Stimulated activated CD4-positive, alpha-beta T cell treated with anti-CD3 and anti-CD28 coated beads, Interleukin-15, amount 100 ng/mL, for 1 hour (primary cell): ENCODE measurements at places on chromosomes 3 and 15.

DNA sequence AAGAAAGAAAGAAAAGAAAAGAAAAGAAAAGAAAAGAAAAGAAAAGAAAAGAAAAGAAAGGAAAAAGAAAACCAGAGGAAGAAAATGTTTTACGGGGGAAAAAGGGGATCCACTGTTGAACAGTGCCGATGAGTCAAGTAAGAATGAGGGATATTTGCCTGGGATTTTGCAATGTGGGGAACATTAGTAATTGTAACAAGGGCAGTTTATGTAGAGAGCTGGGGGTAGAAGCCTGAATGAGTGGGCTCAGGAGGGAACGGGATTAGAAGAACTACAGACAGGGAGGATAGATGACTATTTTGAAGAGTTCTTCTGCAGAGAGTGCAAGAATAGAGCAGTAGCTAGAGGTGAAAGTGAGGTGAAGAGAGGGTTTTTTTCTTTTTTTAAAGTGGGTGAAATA is 28.7 kb downstream of the GATM start:
- DNase-seq: no peak

- DNase-seq: no peak
Observed at GRCh38 chr3:158711886-158712285, 20.4 kb downstream of the RARRES1 start.

DNA sequence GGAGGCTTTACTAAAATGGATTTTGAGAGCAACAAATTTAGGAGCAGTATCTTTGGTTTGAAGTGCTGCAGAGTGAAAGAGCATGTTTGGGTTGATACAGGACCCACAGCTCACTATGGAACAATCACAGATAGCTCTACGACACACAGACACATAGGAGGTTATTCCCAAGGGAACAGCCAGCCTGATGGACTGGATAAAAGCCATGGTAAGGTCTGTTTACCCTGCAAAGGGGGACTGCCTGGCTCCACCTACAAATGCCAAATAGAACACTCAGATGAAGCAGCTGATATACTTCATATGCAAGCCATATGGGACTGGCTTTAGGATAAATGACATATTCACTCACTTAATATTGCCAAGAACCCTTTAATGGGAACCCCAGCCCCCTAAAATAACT is 75.4 kb downstream of the CDC25A start:
- no peak for DNase-seq

DNA sequence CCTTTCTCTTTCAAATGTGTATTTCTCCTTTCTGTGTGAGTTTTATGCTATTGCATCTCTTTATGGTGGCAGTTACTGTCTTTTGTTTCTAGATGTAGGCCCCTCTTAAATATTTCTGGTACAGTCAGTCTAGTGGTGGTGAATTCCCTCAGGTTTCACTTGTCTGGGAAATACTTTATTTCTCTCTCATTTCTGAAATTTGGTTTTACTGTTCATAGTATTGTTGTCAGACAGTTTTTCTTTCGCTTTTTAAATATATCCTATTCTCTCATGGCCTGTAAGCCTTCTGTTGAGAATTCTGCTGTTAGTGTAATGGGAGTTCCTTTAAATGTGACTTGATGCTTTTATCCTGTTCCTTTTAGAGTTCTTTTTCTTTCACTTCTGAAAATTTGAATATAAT is 874.0 kb downstream of the PLOD2 start:
- DNase-seq: no peak

DNA sequence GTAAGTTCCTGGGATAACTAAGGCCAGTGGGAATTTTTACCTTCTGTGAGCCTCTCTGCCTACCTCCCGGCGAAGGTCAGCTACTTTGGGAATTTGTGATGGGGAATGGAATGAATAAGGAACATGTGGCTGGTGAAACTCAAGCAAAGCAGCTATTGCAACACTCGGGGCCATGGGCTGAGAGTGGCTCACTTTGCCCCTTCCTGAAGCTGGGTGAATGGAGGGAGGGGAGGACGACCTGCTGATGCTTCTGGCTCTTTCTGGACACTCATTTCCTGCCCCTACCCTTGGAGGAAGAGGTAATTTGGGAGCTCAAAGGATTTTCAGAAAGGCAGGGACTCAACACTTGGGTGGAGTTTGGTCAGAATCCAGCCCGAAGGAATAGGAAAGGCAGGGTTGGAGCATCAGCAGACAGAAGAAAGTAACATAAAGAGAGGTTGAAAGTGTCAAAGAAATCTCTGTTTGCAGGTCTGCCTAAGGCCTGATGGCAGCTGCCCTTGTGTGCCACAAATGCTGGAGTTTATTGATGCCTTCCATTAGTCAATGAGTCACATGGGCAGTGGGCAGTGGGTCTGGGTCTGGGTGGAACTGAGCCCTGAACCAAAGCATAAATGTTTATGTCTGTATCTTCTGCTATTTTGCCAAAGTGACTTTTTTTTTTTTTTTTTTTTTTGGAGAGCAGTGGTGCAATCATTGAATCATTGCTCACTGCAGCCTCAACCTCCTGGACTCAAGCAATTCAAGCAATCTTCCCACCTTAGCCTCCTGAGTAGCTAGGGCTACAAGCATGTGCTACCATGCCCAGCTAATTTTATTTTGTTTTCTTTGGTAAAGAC is 12.4 kb downstream of the LAMP3 start:
- no peak for DNase-seq

DNA sequence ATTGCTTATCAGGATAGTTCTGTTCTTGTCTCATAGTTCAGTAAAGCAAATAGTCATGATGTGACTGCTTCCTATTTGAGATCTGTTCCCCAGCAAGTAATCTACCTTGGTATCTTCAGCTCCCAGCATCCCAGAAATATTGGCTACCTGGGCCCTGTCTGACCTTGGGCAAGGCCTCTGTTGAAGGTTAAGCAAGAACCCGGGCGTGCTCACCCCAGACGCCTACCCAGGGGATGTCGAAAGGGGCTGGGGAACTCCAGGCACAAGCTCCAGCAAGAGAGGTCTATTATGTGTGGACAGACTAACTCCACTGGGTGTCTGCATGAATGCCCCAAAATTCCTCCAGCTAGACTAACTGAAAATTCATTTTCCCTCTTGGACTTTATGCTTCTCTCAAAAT is 37.3 kb upstream of the IGF1R start:
- no peak for DNase-seq

GRCh38 chr3:13364602-13365271 is 55.4 kb downstream of the NUP210 start:
- no peak for DNase-seq

GRCh38 chr15:41669701-41670100 is 9.5 kb downstream of the MGA start:
- DNase-seq: no peak

DNA sequence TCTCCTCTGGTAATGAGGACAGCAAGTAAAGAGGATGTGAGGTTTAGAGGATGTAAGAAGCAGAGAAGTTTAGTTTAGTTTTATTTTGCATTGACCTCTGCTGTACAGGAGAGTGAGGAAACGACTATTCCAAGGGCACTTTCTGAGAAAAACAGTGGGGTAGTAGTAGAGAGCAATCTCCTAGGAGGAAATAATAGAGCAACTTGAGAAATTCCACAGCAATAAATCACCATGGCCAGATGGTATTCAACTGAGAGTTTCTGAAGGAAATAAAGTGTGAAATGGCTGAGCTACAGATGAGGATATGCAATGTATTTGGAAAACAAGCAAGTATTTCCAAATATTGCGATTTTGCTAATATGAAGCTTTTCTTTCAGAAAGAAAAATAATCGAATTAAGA is 118.9 kb downstream of the DPH6 start:
- no peak for DNase-seq

DNA sequence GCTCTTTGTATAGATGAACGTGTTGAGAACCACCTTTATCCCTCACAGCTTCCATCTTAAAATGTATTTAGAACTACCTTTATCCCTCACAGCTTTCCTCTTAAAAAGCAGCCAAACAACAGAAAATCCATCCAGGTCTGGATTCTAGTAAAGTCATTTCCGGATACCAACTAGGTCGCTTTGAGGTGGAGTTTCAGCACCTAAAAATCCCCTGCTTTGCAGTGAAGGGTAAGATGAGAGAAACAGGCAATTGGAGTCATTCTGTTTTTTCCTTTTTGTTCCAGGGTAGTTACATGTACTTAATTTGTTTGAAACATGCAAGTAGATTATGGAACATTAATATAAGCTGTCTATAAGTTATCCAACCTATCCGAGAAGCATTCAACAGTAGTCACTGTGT is 192.0 kb downstream of the UBE2E2 start:
- DNase-seq: no peak

DNA sequence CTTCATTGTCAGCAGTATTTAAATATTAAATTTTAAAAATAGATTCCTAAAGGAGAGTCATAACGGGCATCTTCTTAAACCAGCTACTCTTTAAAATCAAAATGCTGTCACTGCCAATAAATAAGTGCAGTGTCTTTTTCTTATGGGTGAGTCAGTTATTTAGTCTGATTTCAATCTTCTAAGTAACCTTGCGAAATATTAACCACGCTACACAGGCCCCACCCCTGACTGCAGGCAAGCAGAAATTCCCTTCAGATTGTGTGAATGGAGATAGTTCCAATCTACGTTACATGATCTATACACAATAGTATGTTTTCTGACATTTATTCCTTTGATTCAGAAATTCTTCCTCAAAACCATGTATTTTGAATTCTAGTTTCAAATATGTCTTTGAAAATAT is 141.5 kb downstream of the GADL1 start:
- DNase-seq: no peak

DNA sequence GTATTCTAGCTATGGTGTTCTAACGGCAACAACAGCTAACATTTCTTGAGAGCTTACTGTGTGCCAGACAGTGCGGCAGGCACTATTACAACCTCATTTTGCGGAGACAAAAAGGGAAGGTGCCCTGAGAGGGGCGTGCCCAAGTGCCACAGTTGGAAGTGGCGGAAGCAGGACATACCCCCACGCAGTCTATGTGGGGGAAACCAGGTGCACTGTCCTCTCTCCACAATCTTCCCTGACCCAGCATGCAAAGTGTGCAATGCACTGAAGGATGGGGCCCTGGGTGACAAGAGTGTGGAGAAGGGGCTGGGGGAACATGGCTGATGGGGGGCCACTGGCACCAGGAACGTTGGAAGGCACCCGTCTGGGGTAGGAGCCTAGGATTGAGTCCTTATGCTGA is 8.6 kb downstream of the ANP32A start:
- DNase-seq: no peak

GRCh38 chr3:47410801-47411646 is 30.2 kb downstream of the PTPN23 start:
- DNase-seq: no peak

GRCh38 chr15:42151141-42151561 is 5.3 kb downstream of the PLA2G4F start:
- DNase-seq: no peak

- no peak for DNase-seq
Observed at GRCh38 chr3:10322352-10322710, 1.4 kb upstream of the SEC13 start.

GRCh38 chr3:47890126-47890827 is 87.3 kb downstream of the DHX30 start:
- DNase-seq: no peak

DNA sequence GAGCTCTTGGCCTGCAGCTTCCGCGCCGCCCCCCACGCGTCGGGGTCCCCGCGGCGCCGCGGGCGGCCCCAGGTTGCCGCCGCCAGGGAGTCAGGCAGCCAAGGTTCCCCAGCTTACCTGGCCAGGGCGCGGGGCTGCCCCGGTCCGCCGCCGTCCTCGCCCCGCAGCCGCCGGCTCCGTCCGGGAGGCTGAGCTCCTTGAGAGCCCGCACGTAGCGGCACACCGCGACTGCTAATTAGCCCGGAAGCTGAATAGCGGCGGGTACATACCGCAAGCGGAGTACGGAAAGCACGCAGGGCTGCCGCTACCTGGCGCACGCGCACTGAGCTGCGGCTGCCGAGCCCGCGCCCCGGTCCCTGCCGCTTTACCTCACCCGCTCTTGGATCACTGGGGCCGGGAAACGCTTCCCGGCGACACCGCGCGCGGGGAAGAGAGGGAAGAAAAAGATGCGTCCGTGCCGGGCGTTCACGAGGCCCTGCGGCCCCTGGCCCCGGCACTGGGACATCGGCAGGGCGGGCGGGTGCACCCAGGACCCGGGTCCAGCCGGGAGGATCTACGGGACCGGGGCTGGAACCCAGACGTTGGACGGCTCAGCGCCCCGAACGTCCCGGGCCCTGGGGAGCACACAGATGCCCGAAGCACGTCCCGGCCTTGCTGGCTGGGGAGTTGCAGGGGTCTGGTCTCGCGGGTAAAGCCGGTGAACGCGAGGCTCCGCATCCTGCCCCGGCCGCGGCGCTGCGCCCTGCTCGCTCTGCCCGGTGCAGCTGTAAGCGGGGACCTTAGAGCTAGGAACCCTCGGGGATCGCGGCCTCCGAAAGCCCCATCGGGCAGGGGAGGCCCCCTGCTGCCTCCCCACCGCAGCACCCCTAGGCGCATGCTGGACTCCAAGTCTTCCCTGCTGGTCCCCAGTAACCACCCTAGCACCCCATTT is at the start of gene GOLGA8B:
GOLGA8B (minus strand) TSS at position 253 of the 931 bp plus-strand sequence. CDS start 47,739 bp downstream, outside the sequence.
- DNase-seq: peak; percentile 70

GRCh38 chr3:57142411-57142723 is 22.8 kb downstream of the IL17RD start:
- DNase-seq: no peak

GRCh38 chr15:91947683-91948608 is 94.4 kb downstream of the SLCO3A1 start:
- no peak for DNase-seq

DNA sequence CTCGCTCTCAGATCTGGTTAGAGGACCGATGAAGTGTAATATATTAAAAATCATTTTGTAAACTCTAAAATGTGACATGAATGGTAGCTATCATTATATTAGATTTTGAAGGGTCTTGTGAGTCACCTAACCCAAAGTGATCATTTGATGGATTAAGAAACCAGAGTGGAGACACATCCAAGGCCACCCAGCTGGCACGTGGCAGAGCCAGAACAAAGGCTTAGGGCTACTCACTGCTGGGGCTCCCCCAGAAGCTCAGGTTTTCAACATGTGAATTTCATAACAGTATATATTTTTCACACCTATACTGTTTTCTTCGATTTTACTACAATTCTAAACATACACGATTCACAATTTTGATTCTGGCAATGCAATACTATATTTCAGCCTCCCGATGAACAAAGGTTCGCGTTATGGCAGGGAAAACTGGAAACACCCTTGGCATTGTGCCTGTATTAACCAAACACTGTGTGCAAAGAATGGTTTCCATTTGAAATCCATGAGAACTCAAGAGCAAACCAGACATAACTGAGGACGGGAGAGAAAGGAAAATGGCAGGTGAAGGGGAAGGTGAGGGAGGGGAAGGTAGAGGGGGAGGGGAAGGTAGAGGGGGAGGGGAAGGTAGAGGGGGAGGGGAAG is 88.9 kb downstream of the ADAMTS17 start:
- DNase-seq: no peak
